ENCODE measurements at places on chromosomes 5 and 9. TPM values are rescaled to one million over a fixed set of nuclear protein-coding genes. Genes with fewer than 3 reads are reported as not detected.

- no peak for DNase-seq
Observed at GRCh38 chr9:12968093-12968492, 193.3 kb downstream of the LURAP1L start.

DNA sequence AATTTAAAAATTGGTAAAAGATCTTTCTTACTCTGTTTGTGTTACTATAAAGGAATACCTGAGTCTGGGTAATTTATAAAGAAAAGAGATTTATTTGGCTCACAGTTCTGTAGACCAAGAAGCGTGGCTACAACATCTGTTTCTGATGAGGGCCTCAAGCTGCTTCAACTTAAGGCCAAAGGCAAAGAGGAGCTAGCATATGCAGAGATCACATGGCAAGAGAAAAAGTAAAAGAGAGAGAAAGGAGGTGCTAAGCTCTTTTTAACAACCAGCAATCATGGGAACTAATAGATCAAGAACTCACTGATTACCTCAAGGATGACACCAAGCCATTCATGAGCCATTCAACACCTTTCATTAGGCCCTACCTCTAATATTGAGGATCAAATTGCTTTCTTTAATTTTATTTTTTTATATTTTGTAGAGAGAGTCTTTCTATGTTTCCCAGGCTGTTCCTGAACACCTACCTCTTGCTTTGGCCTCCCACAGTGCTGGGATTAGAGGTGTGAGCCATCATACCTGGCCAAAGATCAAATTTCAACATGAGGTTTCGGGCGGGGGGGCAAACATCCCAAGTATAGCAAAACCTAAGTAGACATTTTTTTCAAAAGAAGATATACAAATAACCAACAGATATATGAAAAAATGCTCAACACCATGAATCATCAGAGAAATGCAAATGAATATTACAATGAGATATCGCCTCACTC lies 16.0 kb upstream of the SHC3 start:
- DNase-seq, result no peak

- DNase-seq, result peak; percentile 49
Observed at GRCh38 chr5:153714798-153715197, 224.3 kb downstream of the GRIA1 start.

GRCh38 chr5:72842816-72843215 lies 26.4 kb downstream of the TNPO1 start:
- peak; percentile 82 for DNase-seq

DNA sequence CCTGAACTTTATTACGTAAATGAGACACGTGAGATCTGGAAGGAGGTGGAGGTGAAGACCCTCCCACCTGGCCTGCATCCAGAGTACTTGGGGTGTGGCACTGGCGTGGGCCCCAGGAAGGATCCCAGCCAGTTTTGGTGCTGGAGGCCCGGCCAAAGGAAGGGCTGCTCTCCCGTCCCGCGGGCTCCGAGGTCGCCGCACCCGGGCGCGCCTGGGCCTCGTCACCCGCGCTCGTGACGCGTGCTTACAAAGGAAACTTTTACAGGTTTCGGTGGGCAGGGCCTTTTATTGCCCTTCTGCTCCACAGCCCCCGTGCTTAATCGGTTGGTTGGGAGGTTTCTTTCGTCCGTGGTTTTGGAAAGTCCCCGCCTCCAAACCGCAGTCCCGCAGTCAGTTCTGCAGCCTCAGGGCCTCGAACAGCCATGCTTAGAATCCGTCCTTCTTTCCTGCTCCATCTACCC lies 29.2 kb downstream of the CDKN2A start:
- DNase-seq, result no peak

DNA sequence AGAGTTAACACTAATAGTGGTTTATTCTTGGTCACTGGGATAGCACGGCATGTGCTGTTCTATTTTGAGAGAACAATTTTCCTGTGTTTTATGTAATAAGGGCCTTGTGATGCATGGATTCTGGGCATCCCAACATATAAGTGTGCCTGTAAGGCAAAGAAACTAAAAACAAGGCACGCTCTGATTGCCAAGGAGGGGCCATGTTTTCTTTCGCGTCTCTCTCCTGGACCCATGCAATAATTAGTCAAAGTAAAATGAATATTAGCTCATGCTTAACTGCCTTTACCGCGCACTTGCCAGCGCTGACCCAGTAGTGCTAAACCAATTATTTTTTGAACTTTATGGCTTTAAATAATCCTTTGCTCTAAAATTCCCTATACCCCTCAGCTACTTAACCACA lies 140.9 kb downstream of the PSAT1 start:
- DNase-seq, result no peak

The ADGRD2 gene
- not detected for total RNA-seq

DNA sequence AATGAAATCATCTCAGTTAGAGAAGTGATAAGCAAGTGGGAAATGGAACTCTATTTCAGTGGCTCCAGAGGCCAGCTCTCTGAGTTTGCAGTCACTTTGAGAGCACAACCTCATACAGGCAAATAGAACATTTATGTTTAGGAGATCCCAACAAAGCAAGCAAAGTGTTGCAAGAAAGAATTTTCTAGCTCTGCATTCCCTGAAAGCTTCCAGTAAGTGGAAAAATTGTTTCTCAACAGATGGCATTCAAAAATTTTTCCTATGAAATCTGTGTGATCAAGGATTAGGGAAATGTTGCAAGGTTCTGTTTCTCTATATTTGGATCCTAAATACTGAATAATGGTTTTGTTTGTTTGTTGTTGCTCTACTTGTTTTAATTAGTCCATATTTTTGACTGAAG lies 764.2 kb upstream of the ZNF608 start:
- no peak for DNase-seq

DNA sequence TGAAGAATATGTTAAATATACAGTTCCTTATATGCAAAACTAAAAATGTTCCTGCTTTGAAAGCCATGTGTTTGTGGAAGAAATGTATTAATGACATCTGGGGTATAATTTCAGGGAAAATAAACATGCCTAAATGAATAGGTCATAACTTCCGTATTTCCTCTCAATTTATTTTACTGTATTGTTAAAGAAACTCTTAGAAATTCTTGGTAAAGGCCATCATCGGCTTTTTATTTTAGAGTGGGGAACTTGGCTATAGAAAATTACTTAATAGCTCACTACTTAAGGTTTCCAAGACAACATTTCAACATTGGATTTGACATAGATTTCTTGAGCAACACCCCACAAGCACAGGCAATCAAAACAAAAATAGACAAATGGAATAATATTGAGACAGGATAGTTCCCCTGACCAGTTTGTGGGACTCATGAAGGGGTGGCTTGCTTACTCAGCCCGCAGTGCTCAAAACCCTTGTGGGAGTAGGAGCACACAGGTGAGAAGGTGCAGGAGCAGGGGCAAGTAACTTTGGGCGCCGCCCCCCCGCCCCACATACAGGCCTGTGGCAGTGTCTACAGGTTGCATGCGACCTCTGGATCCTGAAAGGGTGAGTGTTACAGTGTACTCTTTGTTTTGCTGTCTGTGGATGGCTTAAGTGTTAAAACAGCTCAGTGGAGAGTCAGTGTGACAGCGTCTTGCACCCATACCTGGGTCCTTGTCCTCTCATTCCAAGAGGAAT lies 891.4 kb upstream of the C9orf72 start:
- DNase-seq, result no peak

Data from M059J (cell line).